Parietal lobe (tissue), 2 donors: ENCODE measurements at places on chromosomes 2 and 18. TPM values are rescaled to one million over a fixed set of nuclear protein-coding genes. Genes with fewer than 3 reads are reported as not detected.

The RGPD4 gene
- not detected for total RNA-seq

The VAMP8 gene
- total RNA-seq = 0.94 TPM

The NOSTRIN gene
- 7.2 TPM for total RNA-seq

The DLGAP1 gene
- 277 TPM for total RNA-seq

The FOXD4L1 gene
- 0.63 TPM for total RNA-seq

The TMEM182 gene
- total RNA-seq = 4.1 TPM

The IL36A gene
- total RNA-seq = not detected

The DCDC2C gene
- 1.6 TPM for total RNA-seq

The LRATD1 gene
- 35.1 TPM for total RNA-seq

The PELI1 gene
- total RNA-seq = 62.9 TPM

The PPP1R7 gene
- total RNA-seq = 35.1 TPM

The MRPL53 gene
- 17.8 TPM for total RNA-seq

The MOCOS gene
- 0.31 TPM for total RNA-seq

The MFSD2B gene
- 0.63 TPM for total RNA-seq

The UGT1A3 gene
- not detected for total RNA-seq

The RAB6C gene
- 0.63 TPM for total RNA-seq

The MC5R gene
- total RNA-seq = 5.0 TPM

The SCN7A gene
- 0.94 TPM for total RNA-seq

The BOK gene
- total RNA-seq = 19.4 TPM

The RGPD8 gene
- 75.7 TPM for total RNA-seq

The SP140 gene
- 1.9 TPM for total RNA-seq

The NPC1 gene
- total RNA-seq = 56.7 TPM

The WNT10A gene
- total RNA-seq = not detected

The BMP10 gene
- total RNA-seq = not detected

The CAPN13 gene
- total RNA-seq = 0.31 TPM

The ZNF396 gene
- total RNA-seq = 4.4 TPM

The POTEI gene
- 0.31 TPM for total RNA-seq

The TWSG1 gene
- 18.8 TPM for total RNA-seq

The CYP27C1 gene
- total RNA-seq = 3.1 TPM

The ABHD1 gene
- 0.31 TPM for total RNA-seq

The RAMP1 gene
- 2.2 TPM for total RNA-seq

The IL37 gene
- total RNA-seq = not detected

The CXCR1 gene
- total RNA-seq = 0.31 TPM

The ACTG2 gene
- not detected for total RNA-seq

The TAF4B gene
- 3.4 TPM for total RNA-seq

The MAP2 gene
- 1,096 TPM for total RNA-seq

The COLEC12 gene
- 5.0 TPM for total RNA-seq

The GPR75 gene
- 27.2 TPM for total RNA-seq

The HOXD13 gene
- not detected for total RNA-seq

The CASP10 gene
- total RNA-seq = 2.2 TPM

The EVX2 gene
- total RNA-seq = not detected
